ENCODE measurements at places on chromosomes 11 and 22.

DNA sequence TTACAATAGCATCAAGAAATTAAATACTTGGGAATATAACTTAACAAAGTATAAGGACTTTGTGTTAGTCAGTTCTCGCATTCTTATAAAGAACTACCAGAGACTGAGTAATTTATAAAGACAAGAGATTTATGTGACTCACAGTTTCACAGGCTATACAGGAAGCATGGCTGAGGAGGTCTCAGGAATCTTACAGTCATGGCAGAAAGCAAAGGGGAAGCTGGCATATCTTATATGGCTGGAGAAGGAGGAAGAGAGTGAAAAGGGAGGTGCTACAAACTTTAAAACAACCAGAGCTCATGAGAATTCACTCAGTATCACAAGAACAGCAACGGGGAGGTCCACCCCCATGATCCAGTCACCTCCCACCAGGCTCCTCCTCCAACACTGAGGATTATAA lies 32.0 kb upstream of the CCDC134 start:
- no peak for DNase-seq

GRCh38 chr11:26234451-26234850 lies 97.5 kb upstream of the ANO3 start:
- DNase-seq: no peak

DNA sequence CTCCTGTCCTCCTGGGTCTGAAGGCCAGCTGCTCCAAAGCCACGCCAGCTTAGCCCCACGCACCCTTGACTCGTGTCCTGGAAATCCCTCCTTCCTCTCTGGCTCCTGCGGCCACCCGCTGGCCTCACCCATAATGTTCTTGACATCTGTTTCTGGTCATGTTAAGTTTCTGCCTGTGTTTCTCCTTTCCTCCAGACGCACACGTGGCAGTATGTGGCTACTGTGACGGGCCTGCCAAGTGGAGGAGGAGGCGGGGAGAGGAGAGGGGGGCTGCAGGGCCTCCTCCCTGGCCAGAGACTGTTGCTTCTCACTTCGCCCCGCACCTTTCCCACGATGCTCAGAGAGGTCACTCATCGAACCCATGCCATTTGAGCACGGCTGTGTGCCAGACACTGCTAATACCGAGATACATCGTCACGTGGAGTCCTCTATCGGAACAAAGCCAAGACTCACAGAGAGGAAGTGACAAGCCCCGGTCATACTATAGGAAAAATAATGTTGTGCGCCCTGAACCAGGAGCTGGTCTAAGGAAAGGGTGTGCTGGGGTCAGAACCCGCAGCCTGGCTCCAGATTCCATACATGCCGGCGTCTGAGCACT lies 11.5 kb downstream of the C1QTNF6 start:
- no peak for DNase-seq

GRCh38 chr11:134293119-134294113 lies 17.2 kb downstream of the GLB1L3 start:
- DNase-seq: no peak

DNA sequence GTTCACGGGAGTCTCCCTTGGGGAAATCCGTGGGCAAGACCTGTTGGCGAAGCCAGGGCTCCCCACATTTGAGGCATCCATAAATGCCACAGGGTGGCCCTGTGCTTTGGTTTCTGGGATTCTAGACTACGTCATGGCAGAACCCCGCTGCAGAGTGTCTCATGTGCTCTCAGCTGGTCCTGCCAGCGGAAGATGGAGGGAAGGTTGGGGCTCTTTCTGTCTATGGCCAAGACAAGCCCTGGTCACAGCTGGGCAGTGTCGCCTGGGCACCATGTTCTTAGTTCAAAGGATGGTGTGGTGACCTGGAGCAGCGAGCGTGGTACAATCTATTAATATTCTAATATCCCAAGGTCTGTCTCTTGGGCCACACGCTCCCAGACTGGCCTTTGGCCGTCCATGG lies 511.7 kb downstream of the TBC1D22A start:
- no peak for DNase-seq

DNA sequence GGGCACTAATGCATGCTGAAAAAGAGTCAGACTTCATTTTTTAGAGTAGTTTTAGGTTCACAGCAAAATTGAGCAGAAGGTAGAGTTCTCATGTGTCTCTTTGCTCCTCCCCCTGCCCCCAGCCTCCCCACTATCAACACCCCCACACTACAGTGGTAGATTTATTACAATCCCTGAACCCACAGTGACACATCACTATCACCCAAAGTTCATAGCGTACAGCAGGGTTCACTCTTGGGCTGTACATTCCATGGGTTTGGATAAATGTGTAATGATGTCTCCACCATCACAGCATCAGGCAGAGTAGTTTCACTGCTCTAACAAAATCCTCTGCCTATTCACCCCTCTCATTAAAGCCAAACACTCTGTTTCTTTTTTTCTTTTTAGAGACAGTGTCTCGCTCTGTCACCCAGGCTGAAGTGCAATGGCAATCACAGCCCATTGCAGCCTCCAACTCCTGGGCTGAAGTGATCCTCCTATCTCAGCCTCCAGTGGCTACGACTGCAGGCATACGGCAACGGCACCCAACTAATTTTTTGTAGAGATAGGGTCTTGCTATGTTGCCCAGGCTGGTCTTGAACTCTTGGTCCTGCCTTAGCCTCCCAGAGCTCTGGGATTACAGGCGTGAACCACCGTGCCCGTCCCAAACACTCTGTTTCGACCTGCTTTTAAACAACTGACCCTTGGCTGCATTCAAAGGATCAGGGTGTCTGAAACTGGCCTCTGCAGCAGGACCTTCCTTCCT lies 4.1 kb downstream of the BEST1 start:
- DNase-seq: no peak

DNA sequence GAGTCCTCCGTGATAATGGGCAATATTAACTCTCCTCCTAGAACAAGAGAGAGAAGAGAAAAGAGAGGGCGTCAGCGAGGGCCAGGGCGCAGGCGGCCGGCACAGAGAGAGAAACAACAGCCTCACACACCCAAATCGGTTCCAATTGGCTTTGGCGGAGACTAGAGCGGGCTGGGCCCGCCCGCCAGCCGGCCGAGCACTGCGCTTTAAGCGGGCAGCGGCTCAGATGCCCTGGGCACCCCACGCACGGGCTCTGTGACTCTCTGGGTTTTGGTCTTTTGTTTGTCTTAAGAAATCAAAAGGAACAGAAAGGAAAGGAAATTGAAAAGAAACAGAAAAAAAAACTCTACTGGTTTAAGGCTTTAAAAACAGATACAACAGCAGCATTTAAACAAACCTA lies 17.0 kb downstream of the SLC22A12 start:
- DNase-seq: no peak

DNA sequence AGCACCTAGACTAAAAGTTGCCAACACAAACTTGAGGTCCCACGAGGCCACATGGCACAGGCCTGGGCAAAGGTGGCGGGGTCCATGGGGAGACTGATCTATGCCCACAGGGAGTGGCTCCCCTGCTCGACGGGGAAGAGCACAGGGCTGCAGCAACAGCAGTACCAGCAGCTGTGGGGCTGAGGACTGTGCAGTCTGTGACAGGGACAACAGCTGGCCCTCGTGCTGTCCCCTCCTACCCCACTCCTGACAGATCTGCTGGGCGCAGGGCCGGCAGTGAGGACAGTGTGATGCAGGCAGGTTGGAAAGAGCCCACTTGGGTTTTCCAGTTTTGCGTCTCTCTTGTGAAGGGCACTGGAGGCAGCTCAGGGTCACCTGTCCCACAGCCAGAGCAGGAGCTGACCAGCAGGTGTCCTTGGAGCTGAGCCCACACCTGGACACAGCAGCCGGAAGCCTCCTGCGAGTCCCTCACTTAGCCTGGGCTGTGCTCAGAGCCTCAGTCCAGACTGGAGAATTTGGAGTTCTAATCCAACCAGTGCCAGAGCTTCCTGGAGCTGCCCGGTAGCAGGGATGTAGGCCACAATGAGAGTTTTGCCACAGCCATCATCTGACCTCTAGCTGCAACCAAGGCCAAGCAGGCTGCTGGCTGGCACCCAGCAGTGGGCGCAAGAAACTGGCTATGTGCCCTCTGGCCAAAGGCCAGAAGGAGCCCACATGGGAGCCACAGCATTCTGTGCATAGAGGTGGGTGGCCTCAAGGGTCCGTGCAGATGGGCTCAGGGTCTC lies 3.6 kb upstream of the GAS2L1 start:
- DNase-seq: no peak

GRCh38 chr11:67304511-67305113 lies 1.3 kb downstream of the SSH3 start:
- no peak for DNase-seq

GRCh38 chr22:31151872-31152271 lies 8.1 kb upstream of the RNF185 start:
- DNase-seq: no peak

DNA sequence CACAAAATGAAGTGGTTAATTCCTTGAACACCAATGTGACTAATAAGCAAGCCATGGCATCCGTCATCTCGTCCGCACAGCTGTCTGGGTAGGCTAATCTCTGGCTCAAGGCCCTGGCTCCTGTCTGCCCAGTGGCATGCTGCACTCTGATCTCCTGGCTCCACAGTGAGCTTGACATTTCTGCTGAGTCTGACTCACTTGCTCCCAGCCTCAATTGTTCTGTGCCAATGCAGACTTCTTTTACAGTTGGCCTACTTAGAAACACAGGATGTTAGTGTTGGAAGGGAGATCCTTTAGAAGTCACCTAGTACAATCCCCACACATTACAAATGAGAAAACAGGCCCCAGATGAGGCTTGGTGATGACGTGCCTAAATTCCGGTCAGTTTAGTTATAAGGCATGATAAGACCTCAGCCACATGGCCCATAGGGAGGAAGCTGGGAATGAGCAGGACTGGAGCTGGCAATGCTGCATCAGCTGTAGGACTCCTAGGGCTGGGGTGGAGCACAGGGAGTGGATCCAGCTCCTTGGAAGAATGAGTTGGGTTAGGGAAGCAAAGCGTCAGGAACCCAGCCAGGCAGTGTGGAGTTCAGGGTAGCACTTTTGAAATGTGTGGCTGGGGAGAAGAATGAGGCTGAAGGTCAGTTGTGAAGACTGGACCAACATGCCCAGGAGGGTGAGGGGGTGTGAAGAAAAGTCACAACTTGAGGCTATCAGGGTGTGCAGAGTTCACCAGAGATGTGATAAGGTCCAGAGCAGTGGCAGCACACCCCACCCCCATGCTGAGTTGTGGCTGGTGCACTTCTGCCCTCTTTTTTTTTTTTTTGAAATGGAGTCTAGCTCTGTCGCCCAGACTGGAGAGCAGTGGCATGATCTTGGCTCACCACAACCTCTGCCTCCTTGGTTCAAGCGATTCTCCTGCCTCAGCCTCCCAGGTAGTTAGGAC lies 70.2 kb upstream of the EED start:
- no peak for DNase-seq

DNA sequence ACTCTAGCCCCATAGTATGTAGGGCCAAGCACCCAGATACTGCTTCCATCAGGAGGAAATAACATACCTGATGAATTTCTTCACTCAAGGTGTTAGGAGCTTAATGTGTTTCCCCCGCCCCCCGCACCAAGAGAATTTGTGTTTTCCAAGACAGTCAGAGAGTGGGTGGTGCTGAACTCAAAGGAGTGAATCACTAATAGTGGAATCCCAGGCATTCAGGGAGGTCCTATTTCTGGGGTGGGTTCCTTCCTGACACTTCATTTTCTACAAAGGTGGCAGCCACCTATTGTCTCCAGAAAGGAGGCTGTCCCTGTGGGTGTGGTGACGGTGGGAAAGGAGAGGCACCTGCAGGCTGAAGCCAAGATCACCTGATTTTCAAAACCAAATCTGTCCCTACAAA lies 50.8 kb upstream of the ELF5 start:
- no peak for DNase-seq

DNA sequence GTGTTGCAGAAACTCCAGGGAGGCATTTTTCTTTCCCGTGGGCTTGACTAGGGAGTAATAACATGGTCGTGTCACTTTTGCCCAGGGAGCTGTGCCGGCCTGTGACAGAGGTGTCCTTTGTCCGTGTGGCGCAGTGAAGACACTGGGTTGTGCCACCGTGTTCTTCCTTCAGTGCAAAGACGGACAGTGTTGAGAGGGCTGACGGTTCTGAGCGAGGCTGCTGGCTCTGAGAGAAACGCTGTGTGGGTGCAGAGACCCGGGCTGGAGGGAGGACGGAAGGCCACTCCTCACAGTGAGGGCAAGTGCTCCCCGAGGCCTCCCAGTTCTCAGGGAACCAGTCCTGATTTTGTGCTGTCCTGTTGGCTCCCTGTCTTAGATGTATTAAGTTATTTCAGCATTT lies 20.2 kb downstream of the NUP50 start:
- no peak for DNase-seq

DNA sequence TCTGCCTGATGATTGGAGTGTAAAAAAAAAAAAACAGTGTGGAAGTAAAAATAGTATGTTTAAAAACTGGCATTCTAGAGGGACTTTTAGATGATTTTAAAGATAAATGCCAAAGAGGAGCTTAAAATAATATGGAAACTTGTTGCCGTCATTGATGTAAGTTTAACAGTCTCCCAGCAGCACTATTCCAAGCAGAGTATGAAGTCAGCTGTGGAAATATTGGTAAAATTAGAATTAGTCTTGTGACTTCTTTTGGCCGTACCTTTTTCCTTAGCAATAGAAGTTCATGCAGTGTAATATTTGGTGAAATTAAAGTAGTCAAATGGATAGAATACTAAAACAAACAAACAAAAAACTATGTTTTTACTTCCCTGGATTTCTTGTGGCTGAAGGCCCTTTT lies 134.9 kb downstream of the METTL15 start:
- DNase-seq: no peak

GRCh38 chr11:34278175-34278574 lies 79.6 kb downstream of the ABTB2 start:
- DNase-seq: no peak

All from activated CD4-positive, alpha-beta T cell treated with anti-CD3 and anti-CD28 coated beads, Interleukin-2, amount 50 U/mL, for 1 hour (primary cell).